Naive thymus-derived CD4-positive, alpha-beta T cell (primary cell): ENCODE measurements at places on chromosomes 2 and 18. TPM values are rescaled to one million over a fixed set of nuclear protein-coding genes. Genes with fewer than 3 reads are reported as not detected.

- no peak for DNase-seq
These were observed 60.6 kb downstream of the IL1R2 start for GRCh38 chr2:102052365-102052764.

GRCh38 chr2:72669121-72669520 is 156.7 kb downstream of the EXOC6B start:
- DNase-seq: no peak

DNA sequence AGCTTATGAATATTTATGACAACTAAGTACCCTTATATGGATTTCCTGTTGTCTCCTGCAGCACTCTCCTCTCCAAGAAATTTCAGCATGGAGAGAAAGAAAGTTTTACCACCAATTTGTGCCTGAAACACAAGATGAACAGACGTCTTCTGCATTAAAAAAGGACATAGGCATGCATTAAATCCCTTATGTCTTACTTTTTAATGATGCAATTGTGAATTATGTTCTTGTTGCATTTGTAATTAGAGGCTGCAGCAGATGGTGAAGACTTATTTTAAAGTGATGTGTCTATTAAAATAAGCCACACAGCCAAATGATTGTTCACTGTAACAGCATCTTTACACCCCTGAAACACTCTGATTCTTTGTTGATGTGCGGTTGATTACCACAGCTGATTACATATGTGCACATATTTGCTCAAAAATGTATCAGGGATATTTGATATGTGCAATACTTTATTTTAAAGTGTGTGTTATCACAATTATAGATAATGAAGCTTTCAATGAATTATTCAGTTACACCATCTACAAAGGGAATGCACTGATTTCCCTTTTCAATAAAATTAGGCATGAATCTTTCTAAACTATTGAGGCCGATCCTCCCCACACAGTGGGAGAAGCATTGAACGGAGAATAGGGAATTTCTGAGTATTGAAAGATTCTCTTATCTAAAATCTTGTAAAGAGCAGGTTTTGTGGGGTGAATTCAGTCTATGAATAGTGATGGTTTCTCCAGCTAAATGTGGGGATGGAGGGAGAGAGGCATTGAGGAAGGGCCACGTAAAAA is 585.1 kb downstream of the SLC4A3 start:
- no peak for DNase-seq

- DNase-seq: no peak
These were observed 1.6 kb upstream of the MARCHF7 start for GRCh38 chr2:159710601-159711180.

DNA sequence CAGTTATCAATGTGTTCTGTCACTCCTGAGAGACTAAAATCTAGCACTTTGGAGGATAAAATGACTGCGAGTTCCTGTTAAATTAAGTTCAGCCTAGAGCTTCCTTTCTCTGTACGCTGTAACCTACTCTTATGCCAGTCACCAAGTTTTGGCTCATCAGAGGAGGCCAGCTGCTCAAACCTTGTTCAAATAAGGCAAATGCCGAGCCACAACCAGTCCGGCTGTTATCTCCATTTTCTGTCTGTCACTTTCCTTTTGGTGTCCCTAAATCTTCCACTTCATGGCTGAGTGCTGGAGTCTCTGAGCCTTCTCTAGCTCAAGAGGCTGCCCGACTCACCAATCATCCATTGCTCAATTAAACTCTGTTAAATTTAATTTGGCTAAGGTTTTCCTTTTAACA is 33.5 kb upstream of the PXDN start:
- no peak for DNase-seq

DNA sequence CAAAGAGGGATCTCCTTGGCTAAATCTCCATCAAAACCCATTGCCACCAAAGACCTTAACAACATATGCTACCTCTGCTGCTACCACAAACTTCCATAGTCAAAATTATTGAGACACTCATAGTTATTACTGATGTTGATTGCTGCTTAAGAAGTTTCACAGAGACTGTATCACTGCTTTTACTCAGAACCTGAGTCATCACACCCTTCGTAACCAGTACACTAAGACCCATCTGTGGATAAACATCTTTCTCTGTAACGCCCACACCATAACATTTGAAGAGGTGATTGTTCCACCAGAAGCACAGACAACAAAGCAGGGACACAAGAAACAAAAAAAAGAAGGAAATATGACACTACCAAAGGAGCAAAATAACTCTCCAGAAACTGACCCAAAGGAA is 1563.1 kb downstream of the LRP1B start:
- DNase-seq: no peak

GRCh38 chr2:240520974-240521350 is 36.8 kb downstream of the ANKMY1 start:
- DNase-seq: no peak

DNA sequence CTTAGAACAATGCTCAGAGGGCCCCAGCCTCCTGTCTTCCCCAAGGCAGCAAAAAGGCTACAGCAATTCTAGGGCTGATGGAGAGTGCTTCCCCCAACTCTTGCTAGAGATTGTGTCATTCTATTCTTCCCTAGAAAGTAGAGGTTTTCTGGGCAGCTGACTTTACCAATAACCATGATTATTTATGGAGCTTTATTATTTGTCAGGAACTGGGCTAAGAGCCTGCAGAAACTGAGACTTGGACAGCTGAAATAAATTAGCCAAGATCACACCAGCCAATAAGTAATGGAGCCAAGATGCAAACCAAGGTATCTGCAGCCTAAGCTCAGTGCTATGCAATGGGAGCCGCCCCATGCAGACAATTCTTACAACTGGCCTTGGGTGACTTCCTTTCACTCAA is 84.8 kb downstream of the CCBE1 start:
- no peak for DNase-seq

- DNase-seq: peak; percentile 40
These were observed 290.2 kb downstream of the LPIN1 start for GRCh38 chr2:12036640-12036983.

- DNase-seq: no peak
These were observed 39.8 kb upstream of the TLK1 start for GRCh38 chr2:171200469-171200868.

- no peak for DNase-seq
These were observed 49.3 kb downstream of the TRAF3IP1 start for GRCh38 chr2:238369591-238370040.

DNA sequence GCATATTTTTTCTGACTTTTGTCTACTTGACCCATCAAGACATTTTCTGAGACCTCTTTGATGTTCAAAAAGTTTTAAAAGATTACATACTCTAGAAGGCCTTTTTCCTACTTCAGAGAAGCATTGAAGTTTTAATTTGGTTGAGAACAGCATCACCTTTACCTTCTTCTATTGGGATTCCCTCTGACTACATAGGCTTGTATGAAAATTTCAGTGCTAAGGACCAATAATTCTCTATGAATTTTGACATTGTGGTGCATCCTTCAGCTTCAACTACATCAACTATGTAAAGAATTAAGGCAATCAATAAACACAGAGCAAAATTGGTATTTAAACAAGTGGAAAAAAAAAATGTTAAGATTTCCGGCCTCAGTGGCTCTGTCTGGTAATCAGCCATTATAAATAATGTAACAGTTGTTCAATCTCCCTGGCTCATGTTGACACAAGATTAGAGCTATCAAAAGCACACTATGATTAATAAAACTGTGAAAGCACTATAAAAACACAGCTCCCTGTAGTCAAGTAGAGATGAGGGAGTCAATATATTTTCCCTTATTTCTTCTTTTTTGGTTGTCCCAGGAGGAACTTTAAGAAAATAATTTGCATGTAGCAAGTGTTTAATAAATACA is 627.0 kb upstream of the SYT4 start:
- DNase-seq: no peak

DNA sequence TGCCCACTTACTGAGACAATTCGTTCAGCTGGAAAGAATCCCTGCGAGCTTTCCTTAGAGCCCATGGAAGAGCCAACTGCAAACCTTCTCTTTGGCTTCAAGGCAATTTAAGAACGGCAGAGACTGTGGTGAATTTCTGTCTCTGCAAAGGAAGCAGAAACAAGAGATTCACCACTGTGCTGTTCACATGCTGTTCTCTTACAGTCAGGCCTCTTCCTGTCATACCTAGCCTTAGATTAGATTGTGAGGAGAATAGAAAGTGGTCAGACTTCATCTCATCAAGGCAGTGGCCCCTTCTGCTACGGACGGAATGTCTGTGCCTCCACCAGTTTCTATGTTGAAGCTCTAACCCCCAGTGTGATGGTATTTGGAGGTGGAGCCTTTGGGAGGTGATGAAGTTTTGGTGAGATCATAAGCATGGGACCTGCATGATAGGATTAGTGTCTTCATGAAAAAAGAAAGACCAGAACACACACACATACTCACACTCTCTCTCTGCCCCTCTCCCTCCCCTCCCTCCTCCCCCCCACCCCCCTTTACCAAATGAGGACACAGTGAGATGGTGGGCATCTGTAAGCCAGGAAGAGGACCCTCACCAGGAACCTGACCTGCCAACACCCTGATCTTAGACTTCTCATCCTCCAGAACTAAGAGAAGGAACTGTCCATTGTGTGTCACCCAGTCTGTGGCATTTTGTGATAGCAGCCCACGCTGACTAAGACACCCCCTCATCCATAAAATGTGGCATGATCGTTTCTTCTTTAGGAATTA is 45.6 kb upstream of the NRP2 start:
- no peak for DNase-seq

GRCh38 chr2:172095146-172095904 is 7.4 kb downstream of the DLX2 start:
- DNase-seq: peak; percentile 83

GRCh38 chr2:233351423-233351822 is 2.9 kb upstream of the DGKD start:
- no peak for DNase-seq

DNA sequence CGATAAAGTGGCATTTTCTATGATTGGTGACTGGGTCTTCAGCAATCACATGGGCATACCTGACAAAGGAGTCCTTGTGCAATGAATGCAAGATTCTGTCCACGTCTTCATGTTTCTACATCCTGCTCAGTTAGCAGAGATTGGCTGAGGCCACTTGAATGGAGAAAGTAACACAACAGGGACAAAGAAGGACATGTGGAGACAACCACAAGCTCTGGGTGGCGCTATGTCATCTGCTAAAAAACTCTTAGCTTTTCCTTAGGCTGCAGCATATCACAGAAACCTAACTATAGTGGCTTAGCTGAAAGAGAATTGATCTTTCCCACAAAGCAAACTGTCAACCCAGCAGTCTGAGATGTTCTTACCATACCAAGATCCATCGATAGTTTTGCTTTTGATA is 1109.7 kb downstream of the SOCS6 start:
- no peak for DNase-seq

DNA sequence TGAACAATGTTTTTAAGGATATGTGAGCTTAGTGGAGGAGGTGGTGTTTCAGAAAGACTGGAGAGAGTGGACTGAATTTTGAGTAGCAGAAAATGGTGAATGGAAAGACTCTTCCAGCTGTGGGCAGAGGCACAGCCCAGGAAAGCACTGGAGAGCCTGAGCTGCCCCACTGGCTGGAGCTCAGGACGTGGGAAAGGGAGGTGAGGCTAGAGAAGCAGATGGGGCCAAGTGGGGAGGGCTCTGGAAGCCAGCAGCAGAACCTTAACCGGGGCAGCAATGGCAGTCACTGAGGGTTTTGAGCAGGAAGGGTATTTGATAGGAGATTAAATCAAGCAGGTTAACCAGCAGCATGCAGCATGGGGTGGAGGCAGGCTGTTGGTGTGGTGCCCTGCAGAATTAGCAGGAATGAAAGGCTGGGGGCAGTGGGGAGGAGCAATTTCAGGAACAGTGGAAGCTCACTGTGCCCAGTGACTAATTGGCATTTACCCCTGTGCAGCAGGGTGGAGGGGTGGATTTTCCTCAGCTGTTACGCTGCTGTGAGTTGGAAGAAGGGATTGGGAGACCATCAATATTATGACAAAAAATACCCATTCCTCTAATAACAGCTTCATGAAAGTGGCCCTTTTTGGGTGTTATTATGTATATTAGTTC is 136.2 kb downstream of the CERS6 start:
- no peak for DNase-seq

DNA sequence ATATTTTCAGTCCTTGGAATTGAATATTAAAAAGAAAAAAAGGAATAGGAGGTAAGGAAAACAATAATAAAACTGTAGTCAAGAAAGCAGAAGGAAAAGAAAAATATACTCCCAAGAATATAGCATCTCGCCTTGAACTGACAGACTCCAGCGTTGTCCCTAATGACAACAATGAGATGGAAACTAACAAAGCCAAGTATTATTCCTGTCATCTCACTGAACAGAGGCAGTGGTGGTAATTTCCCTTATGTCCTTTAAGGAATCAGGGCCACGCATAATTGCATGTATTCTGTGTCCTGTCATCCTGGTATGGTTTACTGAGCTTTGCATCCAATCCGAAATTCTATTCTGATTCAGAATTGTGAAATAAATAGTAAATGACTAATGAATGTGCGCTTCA is 158.9 kb downstream of the LRRTM4 start:
- no peak for DNase-seq

DNA sequence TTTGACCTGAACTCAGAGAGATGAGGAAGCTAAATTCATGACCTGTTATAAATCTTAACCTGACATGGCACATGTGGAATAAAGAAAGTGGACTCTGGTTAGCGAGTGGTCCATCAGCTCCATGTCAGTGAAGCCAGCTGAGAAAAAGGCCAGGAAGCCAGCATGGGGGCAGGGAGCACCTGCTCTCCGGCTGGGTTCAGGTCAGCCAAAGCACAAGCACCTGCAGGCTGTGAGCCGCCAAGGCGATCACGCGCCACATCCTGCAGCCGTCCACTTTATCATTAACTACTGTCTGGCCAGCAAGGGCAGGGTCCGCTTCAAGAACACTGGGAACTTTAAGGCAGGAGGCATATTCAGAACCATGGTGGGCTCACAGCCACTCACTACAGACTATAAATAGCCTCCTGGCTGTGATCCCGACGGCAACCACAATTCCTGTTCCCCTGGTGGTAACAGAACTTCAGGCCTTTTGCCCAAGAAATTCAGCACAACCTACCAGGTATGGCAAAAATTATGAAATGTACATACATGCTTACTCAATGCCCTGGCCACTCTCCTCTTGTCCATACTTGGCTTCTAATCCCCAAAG is 35.5 kb downstream of the ACVR1 start:
- no peak for DNase-seq

- no peak for DNase-seq
These were observed 38.3 kb downstream of the HDAC4 start for GRCh38 chr2:239362507-239362906.

DNA sequence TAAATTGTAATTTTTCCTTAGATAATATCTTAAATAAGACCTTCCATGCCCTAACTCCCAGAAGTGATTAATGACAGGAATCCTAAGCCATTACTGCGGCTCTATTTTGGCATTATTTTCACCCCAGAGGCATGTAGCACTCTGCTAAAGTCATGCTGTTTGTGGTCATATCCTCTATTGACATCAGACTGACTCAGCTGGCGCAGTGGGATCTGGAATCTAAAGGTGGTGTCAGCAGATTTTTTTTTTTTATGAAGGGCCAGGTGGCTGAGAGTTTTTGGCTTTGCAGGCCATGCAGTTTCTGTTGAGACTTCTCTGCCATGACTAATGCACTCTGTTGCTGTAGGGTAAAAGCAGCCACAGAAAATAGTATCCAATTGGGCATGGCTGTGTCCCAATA is 64.1 kb upstream of the ACVR1C start:
- DNase-seq: no peak

- no peak for DNase-seq
These were observed 96.7 kb downstream of the CRIM1 start for GRCh38 chr2:36452260-36452659.

FBXO36 gene
- 1.4 TPM for total RNA-seq

PRKCE gene
- total RNA-seq: 19.5 TPM

CNTNAP5 gene
- not detected for total RNA-seq

ATP6V1C2 gene
- not detected for total RNA-seq

CAPN14 gene
- total RNA-seq: 0.62 TPM

KCNS3 gene
- not detected for total RNA-seq

COL3A1 gene
- total RNA-seq: not detected

RAB1A gene
- 66.6 and 69.2 TPM in 2 replicates for total RNA-seq

KANSL1L gene
- total RNA-seq: 22.9 TPM
